BJ (cell line): ENCODE measurements at places on chromosomes 3 and 15.

- DNase-seq, result no peak
Observed at GRCh38 chr3:188528396-188528795, 374.4 kb downstream of the LPP start.

DNA sequence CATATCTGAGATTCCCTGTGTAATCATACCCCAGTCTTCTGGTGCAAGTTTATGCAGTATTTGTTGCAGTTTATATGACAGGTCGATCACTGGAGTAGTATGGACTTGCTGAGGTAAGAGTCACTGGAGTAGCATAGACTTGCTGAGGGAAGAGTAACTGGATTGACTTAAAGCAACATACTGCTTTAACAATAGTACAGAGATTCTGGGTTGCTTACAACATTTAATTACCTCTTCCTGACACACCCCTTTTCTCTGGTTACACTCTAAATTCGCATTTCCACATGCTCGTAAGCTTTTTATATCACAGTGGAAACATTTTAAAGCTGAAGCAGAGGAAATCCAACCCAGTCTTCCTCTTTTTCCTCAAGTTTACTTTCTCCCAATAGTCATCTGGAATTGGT is 11.8 kb downstream of the AAGAB start:
- DNase-seq, result no peak

DNA sequence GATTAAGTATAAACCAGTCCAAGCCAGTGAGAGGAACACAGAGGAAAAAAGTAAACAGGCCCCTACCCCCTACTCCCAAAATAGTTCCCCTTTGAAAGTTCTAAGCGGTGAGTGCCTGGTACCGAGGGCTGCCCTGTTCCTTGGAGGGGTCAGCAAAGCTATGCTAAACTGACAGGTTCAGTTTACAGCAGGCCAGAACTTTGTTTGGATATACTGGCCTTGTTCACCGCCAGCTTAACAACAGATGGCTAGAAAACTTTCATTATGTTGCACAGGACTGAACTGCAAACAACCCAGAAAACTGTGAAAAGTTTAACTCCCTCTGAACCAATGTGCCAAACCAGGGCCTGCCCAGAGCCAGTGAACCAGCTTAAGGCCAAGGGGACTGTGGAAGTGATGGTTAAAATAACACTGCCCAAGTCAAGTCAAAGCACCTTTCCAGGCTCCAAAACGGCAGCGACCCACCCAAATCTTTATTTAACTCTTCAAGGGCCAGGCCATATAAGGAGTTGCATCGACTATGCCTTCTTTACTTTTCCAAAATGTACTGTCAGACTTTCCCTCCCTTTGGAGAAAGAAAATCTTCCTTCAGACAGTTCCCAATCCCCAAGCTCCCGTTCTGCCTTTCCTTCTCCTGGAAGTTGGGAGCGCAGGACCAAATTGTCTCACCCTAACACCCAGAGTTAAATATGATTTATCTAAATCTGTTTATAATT is 448.0 kb downstream of the FOXP1 start:
- DNase-seq, result no peak

- no peak for DNase-seq
Observed at GRCh38 chr15:63354821-63355650, 26.6 kb downstream of the CA12 start.

DNA sequence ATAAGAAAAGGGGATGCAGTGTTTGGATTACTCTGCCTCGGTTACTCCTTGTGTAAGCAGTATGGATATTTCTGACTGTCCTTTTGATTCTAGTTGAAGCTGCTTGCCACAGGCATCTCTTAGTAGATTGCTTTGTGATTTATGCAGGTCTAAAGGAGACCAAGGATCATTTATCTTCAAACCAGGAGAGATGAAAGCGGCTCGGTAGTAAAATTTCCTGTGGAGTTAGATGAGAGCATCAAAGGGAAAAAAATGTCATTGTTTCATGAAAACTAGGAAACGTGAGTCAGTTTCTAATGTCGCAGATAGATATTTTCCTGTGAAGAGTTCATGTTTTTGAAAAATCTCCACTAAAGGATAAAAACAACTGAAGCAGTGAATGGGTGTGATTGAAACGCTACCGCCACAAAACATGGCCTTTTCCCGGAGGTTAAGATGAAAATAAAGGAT is 254.0 kb upstream of the TBL1XR1 start:
- DNase-seq, result no peak

DNA sequence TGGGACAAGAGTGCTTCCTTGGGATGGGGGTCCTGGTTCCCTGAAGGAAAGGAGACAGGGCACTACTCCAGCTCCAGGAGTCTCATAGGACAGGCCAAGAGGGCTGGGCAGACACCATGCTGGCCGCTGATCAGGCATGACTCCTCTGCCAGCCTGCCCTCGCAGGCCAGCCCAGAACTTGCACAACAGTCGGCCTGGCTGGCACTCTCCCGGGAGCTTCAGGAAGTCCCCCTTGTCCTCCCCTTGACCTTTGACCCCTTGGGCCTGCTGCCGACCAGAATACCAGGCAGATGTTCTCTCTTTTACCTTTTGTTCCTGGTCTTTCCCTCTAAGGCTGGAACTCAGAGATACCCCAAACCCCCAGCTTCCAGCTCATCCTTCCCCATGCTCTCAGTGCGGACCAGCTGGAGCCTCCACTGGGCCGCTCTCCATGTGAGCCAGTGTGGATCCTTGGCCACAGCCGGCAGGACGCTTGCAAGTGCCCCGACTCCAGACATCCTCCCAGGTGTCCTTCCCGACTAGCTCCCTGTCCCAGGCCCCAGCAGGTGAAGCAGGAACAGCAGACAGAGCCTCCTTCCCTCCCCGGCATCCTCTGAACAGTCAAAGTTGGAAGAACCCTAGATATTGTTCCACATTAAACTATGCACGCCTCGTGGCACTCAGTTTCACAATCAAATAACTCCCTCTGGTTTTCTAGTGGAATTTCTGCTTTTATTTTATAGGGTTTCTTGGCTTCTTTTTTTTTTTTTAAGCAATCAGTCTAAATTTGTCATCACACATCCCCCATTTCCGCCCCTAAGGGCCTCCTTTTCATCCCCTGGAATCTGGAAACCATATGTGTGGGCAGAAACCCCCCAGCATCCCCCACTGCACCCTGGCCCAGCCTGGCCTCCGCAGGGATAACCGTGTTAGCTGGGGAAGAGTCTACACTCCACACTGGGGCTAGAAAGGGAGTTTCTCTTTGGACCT is 15.7 kb downstream of the VPS18 start:
- DNase-seq, result peak; percentile 60

DNA sequence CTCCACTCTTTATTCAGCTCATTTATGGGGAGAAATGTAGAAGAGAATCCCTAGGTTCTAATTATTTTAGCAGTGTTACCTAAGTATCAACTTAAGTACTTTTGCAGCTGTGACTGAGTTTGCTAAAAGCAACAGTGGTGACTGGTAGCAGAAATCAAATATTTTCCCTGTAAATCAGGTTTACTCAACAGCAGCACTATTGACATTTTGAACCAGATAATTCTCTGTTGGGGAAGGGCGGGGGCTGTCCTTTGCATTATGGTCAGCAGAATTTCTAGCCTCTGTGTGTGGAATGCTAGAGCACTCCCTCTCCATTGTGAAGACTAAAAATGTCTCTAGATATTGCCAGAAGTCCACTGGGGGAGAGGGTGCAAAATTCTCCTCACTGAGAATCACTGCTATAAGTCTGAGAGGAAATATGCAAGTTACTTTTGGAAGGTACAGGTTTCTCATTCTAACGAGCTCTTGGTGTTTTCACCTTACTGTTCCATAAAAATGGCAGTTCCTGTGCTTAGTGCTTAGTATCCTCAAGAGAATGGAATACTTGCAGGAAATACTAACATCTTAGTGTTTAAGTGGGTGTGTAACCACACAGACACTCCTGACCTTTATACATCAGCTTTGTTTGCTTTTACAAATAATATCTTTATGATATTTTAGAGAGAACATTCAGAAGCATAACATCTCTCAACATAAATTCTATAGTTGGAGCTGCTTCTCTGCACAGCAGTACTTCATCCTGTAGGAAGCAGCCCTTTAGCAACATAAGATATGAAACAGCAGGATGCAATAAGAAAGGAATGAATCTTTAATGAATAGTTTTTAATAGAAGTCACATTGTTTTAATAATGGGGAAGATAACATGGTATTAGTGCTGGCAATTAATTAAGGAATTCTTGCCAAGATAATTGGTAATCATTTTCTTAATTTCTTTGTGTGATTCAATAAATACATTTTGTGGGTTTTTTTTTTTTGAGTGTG is 246.5 kb upstream of the GOLIM4 start:
- no peak for DNase-seq

DNA sequence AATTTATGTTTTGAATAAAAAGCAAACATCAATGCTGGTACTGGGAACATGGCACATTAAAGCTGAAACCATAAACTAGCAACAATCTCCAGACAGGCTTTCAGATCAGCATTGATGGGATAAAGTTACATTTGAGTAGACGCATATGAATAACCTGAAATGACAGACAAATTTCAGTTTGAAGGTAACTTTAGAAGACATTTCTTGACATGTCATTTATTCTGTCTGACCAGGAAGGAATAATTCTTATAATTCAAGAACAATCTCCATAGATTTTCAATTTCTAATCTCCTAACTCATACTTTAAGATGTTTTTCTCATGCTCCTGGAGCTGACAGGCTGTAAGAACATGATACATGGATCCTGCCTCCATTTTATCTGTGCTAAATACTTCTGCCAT is 69.8 kb downstream of the PLCH1 start:
- no peak for DNase-seq

- DNase-seq, result peak; percentile 18
Observed at GRCh38 chr3:135513106-135514059, 452.1 kb upstream of the PPP2R3A start.

GRCh38 chr15:99976811-99977271 is 243.6 kb upstream of the LYSMD4 start:
- DNase-seq, result no peak

GRCh38 chr3:196590279-196590678 is 21.8 kb downstream of the FBXO45 start:
- DNase-seq, result no peak

- no peak for DNase-seq
Observed at GRCh38 chr15:84715441-84716035, 401 bp downstream of the SEC11A start.

- no peak for DNase-seq
Observed at GRCh38 chr3:193087336-193087735, 153.7 kb upstream of the PLAAT1 start.

DNA sequence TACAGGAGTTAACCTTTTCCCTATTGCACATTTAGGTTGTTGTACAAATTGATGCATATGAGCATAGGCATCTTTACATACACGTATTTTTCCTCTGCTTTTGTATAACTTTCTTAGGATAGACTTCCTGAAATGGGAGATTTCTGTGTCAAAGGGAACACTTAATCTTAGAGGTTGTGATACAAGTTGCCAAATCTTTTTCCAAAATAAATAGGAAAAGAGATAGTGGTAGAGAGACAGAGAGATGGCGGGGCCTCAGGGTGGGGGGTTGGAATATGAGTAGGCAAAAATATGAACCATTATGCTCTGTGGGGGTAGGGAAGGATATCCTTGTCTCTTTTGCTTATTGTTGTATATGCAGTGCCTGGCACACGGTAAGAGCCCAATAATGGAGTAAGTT is 70.7 kb upstream of the UBE2E1 start:
- no peak for DNase-seq

DNA sequence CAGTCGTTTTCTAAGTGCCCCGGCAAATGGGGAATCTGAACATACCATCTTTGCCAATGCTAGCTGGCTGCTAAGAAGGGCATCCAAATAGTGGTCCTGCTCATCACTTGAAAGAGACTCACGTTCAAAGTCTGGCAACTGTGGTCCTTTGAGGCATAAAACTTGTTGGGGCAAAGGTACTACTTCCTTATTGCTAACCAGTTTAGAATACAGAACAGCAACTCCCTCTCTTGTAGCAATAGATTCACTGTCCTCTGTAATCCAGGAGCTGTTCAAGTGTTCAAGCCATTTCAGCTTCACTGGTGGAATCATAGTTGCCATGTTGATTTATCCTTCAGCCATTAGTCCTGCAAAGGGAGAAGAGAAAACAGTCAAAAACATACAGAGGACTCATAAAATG is 58.4 kb downstream of the HERC1 start:
- DNase-seq, result no peak

- DNase-seq, result no peak
Observed at GRCh38 chr3:177824190-177824786, 627.0 kb upstream of the TBL1XR1 start.

DNA sequence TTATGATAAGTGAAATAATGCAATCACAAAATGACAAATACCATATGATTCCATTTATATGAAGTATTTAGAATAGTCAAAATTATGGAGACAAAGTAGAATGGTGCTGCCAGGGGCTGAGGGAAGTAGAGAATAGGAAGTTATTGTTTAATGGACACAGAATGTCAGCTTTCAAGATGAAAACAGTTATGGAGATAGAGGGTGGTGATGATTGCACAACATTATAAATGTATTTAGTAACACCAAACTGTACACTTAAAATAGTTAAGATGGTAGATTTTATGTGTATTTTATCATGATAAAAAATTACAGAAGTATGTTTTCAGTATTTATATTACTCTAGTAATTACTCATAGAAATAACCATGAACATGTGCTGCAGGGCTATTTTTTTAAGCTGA is 100.8 kb upstream of the AZI2 start:
- DNase-seq, result no peak

- DNase-seq, result no peak
Observed at GRCh38 chr3:175648899-175649298, 789.8 kb downstream of the NAALADL2 start.

DNA sequence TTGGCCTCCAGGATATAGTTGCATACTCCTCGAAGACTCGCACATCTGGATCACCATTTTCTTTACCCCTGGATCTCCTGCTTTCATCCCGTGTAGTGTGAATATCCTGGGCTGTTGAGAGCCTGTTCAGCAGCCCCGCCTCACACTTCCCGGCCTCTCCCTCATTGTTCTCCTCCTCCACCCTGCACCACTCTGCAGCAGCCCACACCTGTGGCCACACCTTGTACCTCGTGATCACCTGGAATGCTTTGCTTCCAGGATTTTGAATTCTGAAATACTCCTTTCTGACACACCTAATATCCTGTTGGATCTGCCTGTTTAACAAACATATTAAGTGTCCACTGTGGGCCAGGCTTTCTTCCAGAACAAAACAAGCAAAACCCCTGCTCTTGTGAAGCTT is 14.4 kb downstream of the ABHD17C start:
- no peak for DNase-seq

DNA sequence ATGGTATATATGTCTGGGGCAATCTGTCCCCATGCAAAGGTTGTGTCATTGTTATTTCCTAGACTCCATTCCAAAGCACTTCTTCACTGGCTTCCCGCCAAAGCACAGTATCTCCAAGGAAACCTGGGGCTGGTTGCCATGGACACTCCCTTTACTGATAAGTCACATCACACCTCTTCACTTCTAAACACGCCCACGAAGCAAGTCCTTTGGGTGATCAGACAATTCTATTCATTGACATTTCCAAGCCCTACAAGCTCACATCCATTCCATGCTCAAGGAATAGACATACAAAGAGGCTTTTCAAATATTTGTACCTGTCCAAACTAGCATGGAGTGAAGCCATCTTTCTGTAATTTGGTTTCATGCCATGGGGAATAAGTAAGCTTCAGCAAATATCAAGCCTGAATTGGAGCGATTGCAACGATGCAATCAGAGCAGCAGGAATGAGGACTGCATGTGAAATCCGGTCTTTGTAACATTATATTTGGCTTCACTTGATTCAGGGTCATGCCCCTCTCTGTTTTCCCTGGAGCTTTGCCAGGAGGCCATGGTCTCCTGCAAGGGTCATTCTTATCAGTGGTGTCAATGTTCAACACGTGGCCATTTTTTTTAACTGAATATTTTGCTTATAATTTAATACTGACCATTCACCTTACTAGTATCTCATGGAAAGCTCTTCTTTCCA is 201.6 kb upstream of the TMC3 start:
- no peak for DNase-seq
